ENCODE measurements at places on chromosomes 4 and X. TPM values are rescaled to one million over a fixed set of nuclear protein-coding genes. Genes with fewer than 3 reads are reported as not detected.

Gene SPANXN4
- total RNA-seq, result not detected

Gene JAKMIP1
- total RNA-seq, result 1.9 TPM

Gene SEPSECS
- 8.6 TPM for total RNA-seq

Gene FAM47E
- 1.9 TPM for total RNA-seq

Gene XPNPEP2
- 3.4 TPM for total RNA-seq

Gene VCX3A
- total RNA-seq, result not detected

Gene PITX2
- 0.95 TPM for total RNA-seq

Gene MSX1
- total RNA-seq, result 1.9 TPM

Gene PROM1
- 4.4 TPM for total RNA-seq

Gene PNMA6F
- total RNA-seq, result not detected

All from sigmoid colon (tissue), 7 donors.